Skin of body (tissue), 3 donors: ENCODE measurements at places on chromosomes 3 and 15. TPM values are rescaled to one million over a fixed set of nuclear protein-coding genes. Genes with fewer than 3 reads are reported as not detected.

The DNAJA4 gene
- total RNA-seq: 26.8 TPM

The THOC7 gene
- 34.3 TPM for total RNA-seq

DNA sequence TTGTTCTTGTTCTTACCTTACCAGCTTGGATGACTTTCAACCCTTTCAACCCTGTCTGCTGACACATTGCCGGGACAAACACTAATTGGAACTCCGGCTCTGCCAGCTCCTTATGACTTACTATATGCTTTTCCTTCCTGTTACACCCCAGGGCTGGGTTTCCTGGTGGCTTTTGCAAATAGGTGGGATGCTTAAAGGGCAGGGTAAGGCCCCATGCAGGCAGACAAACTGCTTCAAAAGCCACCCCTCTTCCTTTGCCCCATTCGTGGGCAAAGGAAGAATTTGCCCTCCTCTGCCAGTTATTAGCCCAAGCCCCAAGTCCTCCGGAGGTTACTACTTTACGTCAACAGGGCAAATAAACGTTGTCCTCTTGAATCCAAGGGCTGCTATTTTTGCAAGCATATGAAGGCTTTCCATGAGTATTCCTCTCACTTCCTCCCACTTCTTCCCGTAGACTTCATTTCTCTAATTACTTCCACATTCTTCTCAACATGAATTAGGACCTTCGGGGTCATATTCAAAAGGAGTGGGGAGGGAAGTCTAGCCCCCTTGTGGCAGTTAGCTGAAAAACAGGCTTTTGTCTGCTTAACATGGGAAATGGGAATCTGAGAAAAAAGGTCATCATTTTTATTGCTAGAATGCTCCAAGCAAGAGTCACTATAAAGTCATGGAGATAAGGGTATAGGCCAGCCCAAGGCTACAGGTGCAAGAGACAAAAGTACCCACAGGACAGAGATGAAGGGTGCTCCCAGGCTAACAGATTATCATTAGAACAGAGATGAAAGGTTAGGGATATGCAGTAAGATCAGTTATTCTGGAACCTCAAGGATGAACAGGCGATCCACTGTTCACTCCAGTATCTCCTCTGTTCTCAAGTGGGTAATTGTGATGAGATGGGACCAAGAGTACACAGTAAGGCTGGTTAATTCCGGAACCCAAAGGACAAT, 56.3 kb upstream of the FSTL1 start:
- DNase-seq: peak; percentile 42

GRCh38 chr3:63975723-63976122, 47.6 kb downstream of the PSMD6 start:
- no peak for DNase-seq

- DNase-seq: peak; percentile 35
These were observed 17.8 kb downstream of the SPATA12 start for GRCh38 chr3:57078344-57078634.

DNA sequence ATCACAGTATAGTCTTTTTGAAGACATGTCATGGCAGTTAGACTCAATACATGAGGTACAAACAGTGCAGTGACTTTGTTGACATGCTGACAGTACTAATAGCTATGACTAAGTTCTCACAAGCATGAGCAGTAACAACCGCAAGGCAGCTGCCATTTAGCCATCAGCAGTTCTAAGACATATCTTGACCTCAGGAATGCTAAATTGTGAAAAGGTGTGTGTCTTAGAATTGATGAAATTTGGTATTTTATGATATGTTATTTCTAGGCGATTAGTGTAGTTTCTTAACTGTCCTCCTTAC, 60.7 kb upstream of the FURIN start:
- no peak for DNase-seq

- no peak for DNase-seq
These were observed 98.8 kb downstream of the EEFSEC start for GRCh38 chr3:128252083-128252482.

DNA sequence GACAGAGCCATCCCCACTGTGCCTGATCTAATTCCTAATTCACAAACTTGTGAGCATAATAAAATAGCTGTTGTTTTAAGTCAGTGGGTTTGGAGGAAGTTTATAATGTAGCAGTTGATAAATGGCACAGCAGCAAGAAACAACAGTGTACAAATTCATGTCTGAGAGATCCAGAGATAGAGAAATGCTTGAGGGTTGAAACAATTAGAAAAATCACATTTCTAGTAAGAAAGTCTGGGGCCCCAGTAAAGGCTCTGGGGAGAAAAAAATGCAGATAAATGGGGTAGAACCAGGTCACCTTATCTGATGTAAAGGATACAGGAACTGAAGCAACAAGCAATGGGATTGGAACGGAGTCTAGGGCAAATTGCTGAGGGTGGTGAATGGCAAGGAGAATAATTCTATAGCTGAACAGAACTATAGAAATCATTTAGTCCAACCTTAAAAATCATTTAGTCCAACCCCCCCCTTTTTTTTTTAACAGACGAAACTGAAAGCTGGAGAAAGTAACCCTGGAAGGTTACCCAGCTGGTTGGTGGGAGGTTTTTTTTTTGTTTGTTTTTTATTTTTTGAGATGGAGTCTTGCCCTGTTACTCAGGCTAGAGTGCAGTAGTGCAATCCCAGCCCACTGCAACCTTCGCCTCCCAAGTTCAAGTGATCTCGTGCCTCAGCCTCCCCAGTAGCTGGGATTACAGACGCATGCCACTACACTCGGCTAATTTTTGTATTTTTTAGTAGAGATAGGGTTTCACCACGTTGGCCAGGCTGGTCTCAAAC, 14.3 kb upstream of the SHQ1 start:
- DNase-seq: no peak

DNA sequence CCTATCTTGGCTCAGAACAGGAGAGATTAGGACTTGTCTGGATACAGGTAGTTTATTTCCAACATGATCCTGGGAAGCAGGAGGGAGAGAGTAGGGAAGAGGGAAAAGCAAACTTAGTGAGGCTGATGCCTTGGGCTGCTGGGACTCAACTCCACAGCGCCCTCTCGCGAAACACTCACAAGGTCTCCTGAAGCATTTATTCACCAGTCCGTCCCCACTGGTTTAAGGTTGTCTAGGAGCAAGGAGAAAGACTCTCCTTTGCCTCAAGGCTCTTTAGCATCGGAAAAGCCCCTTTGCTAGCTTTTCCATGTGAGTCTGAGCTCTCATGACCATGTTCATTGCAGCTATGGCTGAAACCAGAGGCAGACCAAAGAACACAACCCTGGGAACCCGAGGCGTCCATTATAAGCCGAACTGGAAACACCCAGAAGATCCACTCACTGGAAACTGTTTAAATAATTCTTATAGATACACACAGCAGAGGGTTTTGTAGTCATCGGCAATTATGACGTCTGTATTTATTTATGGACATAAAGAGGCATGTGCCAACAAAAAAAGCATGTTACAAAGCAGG, 244.5 kb downstream of the CD47 start:
- no peak for DNase-seq

- DNase-seq: no peak
These were observed 140.6 kb upstream of the BHLHE40 start for GRCh38 chr3:4838621-4839022.

DNA sequence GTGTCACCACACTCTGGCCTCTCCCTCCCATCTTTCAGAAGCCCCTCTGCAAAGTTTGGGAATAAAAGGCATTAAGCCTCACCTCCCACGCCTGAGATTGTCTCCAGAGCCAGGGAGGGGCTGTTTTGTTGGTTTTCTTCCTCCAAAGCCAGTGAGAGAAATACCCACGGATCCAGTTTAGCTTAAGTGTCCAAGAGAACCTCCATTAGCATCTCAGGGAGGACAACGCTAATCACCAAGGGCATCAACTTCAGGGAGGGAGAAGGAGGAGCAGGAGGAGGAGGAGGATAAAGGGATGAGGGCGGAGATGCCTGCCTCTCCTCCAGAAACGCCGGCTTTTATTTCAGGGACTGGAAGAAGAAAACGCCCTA, 101.6 kb downstream of the SRGAP3 start:
- DNase-seq: no peak

- no peak for DNase-seq
These were observed 43.5 kb upstream of the ABI3BP start for GRCh38 chr3:101036676-101037075.

DNA sequence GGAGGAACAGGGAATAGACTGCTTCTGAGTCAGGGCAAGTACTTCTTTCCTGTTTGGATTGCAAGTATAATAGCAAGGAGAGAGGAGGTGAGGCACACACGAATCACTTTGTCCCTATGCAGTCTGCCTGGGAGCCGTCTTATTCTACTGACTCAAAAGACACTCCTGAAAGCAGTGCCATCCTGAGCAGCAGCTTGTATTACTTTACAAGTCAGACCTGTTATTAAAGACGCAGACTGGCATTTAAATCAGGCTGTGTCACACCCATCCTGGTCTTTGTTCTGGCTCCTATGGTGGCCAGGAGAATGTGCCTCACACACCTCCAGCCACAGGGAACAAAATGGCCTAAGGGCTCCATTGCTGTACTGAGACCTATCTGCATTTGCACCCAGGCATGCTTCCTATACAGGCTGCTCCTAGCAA, 17.9 kb upstream of the SQOR start:
- no peak for DNase-seq

- no peak for DNase-seq
These were observed 120.7 kb downstream of the FNDC3B start for GRCh38 chr3:172159962-172160538.

DNA sequence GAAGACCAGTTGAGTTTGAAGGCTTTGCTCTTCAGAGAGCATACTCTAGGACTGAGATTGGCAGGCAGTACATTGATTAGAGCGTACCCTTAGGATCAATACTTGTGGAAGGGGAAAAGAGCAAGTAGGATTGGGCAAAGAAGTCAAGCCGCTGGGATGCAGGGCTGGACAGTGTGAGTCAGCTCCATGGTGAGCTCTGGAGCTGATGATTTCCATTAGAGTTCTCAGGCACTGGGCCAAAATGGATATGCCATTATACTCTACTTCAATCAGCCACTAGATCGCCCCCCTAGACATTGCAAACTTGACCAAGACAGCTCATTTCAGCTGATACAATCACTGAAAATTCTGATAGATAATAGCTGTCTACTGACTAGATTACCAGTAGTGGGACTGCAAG, 432.7 kb upstream of the ALCAM start:
- no peak for DNase-seq
